ENCODE measurements at places on chromosomes 12 and 14.
A peak's percentile ranks its signal among the peaks of the same experiment; 100 is the strongest.

DNA sequence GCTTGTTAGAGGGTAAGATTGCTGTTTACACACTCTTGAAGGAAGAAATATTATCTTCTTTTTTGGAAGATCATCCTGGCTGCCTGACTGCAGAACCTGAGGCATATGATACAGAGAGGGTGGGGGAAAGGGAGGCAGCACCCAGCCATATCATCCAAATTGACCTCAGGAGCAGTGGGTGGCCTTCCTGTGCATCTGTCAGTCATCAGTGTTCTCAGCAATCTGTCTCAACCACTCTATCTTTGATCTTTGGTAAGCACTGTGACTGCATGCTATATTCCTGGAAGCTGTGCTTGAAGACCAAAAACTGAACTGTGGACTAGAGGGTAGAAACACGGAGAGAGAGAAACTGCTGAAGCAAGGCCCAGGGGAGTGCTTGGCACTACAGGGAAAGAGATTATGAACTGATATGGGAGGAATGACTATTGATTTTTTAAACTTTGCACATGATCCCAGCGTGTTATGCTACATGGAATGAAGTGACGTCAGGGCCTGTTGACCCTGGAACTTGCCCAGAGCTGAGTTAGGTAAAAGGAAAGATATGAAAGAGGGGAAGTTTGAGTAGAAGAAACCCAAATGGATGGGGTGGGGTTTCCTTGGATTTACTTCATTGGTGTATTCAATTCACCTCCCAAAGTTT is 171.5 kb downstream of the ASCL1 start:
- DNase-seq = no peak

DNA sequence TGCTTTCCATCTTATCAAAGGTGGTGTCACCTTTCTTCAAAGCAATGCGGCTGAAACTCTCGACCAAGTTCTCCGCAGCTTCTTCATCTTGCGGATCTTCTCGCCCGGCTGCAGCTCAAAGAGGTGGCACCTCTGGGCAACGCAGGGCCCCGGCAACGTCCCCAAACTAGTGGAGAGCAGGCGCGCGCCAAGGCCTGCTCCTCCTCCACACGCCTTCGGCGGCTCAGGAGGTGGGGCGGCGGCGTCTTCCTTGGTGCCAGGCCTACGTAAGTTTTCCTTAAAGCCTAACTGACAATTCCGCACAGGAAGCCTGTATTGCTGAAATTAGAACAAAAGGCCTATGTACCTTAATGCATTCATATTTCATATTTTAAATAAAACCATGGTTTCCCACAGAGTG is 112.0 kb downstream of the TMX1 start:
- DNase-seq = no peak

DNA sequence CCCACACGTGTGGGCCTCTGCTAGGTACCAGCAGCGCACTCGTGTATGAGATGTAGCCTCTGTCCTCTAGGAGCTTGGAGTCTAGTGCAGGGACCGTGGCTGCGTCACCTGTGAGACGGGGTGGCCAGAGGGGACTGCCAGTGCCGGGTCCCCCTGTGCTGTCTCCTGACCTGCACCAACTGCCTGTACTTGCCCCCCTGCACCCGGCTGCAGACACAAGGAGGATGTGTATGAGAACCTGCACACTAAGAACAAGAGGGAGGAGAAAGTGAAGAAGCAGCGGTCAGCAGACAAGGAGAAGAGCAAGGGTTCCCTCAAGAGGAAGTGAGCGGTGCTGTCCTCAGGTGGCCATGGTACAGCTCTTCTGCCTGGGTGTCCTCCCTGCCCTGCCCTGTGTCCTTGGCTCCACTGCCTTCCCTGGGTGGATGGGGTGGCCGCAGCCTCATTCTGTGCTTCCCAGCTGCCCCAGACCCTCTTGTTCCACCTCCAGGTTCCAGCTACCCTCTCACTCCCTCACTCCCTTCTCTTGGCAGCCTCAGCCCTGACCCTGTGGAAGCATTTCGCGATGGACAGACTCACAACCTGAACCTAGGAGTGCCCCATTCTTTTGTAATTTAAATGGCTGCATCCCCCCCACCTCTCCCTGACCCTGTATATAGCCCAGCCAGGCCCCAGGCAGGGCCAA is 9.6 kb downstream of the PTPN6 start:
- DNase-seq = no peak

DNA sequence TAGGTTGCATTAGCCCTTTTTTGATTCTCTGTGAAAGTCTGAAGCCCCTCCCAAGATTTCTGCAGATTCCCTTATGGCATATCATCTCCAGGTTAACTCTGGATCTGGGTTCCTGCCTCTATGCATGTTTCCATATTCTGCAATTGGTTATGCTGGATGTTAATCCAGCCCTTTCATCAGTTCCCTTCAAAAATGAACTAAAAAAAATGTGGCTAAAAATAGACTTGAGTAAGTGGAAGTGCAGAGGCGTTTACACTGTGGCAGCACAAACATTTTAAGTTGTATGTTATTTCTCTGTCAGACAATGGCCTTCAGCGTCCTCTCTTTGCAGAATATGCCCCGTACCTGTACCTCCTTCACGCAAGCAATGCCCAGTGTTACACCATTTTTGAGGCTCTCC is 11.4 kb downstream of the MGST1 start:
- no peak for DNase-seq

DNA sequence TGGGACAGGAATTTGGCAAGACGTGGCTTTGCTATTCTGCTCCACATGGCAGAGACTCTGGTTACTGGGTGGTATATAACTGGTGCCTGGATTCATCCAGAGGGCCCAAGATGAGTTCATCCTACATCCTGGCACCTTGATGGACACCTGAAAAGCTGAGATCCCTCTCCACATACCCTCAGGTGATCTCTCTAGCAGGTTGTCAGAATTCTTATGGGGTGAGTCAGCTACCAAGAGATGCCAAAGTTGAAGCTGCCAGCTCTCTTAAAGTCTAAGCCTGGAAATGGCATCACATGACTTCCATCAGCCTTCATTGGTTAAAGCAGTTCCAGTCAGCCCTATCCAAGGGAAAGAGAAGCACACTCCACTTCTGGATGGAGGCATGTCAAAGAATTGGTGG is 300.7 kb upstream of the SEL1L start:
- no peak for DNase-seq

- no peak for DNase-seq
Observed at GRCh38 chr12:109435428-109436187, 41.5 kb downstream of the KCTD10 start.

GRCh38 chr14:106879241-106879640 is 1352.9 kb downstream of the TMEM121 start:
- no peak for DNase-seq

DNA sequence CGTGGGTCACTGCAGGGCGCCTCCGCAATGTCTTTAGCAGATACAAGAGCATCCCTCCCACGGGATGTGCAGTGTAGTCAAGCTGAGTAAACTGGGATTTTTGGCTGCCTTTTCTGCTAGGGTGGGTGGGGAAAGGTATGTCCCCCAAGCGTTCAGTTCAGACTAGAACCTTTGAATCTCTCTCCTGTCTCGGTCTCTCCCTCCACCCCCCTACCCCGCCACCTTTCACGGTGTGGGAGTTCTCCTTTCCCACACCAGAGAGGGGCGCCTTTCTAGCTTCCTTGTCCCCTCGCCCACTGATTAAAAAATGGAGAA is 525 bp upstream of the FAR2 start:
- no peak for DNase-seq

GRCh38 chr14:71320734-71321573 is 413.7 kb downstream of the PCNX1 start:
- peak; percentile 37 for DNase-seq

GRCh38 chr12:85835426-85836196 is 598 bp downstream of the RASSF9 start:
- no peak for DNase-seq

- no peak for DNase-seq
Observed at GRCh38 chr12:54033106-54033979, 493 bp downstream of the HOXC5 start.

Data from left renal cortex interstitium (tissue), 4 donors.